ENCODE measurements at places on chromosomes 11 and 22.

GRCh38 chr22:28023774-28024173 lies 104.7 kb upstream of the PITPNB start:
- no peak for DNase-seq

- DNase-seq, result peak; percentile 73
Measured at GRCh38 chr11:65078151-65078550, 5.7 kb downstream of the CDCA5 start.

- DNase-seq, result no peak
Measured at GRCh38 chr22:50670513-50670912, 2.1 kb upstream of the SHANK3 start.

DNA sequence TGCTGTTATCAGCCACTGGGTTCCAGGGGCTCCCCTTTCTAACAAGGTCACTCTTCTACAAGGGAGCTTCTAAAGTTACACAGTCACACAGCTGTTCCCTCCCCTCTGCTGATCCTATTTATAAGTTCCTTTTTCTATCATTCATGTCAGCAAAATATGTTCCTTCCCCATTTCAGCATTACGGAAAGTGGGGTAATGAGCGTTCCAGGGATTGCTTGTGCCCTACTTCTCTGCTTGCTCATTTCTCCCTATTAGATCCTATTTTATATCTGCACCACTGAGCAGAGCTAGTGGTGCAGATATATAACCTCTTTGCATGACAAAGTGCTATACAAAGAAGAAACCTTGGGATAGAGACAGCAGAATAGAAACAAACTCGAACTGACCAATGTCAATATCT lies 22.7 kb upstream of the PLEKHB1 start:
- DNase-seq, result no peak

DNA sequence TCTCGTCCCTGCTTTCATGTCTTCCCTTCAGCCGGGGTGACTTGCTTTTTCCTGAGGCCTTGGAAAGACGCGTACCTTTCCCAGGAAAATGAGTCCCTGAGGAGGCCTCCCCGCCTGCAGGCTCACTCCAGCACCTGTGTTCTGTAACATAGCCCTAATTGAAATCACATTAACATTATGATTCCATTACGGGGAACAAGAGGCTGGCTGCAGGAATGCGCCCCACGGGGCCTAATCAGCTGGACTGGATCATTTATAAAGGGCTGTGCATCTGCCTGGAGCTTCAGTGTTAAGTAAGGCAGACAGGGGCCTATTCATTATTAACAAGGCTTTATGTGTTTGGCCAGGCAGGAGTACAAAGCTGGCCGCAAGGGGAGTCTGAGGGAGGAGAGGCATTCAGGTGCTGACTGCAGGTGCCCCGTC lies 41.9 kb upstream of the TSPAN18 start:
- DNase-seq, result no peak

DNA sequence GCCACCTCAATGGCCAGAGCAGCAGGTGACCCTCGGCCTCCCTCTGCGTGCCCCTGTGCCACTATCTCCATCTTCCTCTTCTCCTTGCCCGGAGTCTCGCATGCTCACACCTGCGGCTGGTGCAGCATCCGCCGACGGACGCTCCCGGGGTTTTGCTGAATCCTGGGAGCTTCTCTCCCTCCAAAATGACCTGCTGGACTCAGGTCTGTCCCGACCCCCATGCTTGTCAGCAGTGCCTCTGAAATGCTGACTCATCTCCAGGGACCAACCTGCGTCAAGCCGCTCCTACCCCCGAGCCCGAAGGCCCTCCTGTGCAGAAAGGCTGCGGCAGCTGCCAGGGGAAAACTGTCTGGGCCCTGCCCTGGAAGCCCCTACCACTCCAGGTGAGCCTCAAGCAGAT lies 58.4 kb downstream of the CELSR1 start:
- no peak for DNase-seq

GRCh38 chr11:76615950-76616349 lies 54.6 kb downstream of the LRRC32 start:
- no peak for DNase-seq

DNA sequence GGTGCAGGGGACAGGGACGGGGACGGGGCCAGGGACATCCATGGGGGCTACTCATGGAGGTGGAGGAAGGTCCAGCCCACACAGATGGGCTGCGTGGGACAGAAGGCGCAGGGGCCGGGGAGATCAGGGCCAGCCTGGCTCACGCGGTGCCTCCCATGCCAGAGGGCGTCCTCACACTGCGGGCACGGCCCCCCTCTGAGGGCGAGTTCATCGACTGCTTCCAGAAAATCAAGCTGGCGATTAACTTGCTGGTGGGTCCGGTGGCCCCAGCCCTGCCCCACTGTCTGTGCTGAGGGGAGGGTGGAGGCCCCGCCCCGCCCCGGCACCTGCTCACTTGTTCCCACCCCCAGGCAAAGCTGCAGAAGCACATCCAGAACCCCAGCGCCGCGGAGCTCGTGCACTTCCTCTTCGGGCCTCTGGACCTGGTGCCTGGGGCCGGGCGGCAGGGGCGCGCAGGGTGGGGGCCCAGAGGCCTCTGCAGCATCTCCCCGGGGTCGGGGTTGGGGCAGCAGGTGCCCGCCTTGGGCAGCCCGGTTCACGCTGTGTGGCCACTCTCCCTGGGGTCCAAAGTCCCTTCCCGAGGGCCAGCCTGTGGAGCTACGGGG lies 15.8 kb downstream of the EPS8L2 start:
- DNase-seq, result peak; percentile 62

DNA sequence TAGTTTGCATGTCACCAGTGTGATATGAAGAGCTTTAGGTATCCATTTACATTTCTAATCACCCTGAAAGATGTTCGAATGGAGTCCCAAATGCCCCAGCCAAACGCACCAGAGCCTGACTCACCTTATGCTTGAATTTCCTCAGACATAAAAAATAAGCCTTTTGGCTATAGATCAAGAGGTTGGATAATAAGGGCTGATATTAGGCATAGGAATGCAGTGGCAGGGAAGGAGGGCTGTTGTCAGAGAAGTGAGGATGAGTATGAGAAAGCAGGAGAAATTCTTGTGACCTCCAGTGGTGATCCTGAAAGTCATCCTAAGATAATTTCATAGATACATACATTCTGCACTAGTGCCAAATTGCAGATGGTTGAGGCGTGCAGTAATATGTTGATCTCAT lies 264.6 kb downstream of the NELL1 start:
- no peak for DNase-seq

GRCh38 chr22:49849161-49850020 lies 4.3 kb upstream of the ZBED4 start:
- peak; percentile 24 for DNase-seq

DNA sequence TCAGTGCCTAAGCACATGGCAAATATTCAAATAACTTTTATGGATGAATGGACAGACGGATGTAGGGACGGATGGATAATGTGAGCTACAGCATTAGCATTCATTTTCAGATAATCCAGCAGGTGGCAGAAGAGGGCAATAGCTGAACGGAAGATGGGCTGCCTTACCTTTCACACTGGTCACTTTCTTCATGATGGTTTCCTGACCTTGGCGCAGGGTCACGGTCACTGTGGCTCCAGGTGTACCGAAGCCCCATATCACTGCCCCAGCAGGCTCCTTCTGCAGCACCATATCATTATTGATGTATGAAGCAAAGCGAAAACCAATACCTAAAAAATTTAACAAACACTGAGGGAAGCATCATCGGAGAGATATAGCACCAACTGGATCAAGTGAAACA lies 4.3 kb downstream of the SIAE start:
- peak; percentile 36 for DNase-seq

GRCh38 chr22:35212009-35212408 lies 45.3 kb upstream of the HMGXB4 start:
- DNase-seq, result no peak

DNA sequence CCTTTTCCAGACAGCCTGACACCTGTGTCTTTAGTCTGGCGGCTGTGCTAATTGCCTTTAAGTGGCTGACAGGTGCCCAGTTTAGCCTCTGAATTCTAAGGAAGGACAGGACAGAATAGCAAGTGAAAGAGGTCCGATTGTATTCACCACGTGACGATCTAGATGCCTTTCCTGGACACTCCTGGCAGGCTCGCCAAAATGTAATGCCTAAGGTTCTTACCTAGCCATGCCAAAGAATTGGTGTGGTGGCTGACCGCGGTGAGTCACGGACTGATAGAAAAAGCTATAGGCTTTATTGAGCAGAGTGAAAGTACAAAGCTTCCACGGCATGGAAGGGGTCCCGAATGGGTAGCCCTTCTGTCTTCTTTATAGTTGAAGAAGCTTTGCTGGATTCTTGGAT lies 26.7 kb downstream of the ANKRD42 start:
- no peak for DNase-seq

DNA sequence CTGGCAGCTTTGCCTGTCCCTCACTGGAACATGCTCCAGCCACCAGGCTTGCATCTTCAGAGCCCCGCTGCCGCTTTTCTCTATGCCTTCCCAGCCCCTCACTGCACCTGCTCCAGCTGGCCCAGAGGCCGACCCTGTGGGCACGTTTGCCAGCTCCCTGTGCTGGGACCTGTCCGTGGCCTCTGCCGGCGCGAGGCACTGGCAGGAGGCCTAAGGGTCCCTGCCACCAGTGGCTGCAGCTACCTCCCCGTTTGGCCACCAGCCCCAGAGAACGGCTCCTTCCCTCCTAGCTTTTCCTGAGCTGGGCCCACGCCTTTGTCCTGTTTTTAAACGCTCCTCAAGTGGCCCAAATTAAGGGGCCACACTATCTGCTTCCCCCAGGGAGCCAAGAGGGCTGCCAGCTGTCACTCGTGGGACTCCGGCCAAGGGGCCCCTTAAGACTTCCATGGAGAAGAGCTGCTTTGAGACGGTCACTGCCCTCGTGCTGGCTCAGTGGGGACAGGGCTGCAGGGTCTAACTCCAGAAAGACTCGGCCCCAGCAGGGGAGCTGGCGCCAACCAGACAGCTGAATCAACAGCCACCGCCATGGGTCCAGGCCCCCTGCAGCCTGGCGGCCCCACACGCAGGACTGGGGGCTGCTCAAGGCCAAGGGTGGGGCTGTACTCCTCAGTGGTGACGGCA lies 24.6 kb upstream of the WNT7B start:
- no peak for DNase-seq

- DNase-seq, result peak; percentile 56
Measured at GRCh38 chr11:72223615-72224563, 678 bp upstream of the INPPL1 start.

GRCh38 chr22:50011447-50012210 lies 936 bp downstream of the IL17REL start:
- DNase-seq, result no peak

DNA sequence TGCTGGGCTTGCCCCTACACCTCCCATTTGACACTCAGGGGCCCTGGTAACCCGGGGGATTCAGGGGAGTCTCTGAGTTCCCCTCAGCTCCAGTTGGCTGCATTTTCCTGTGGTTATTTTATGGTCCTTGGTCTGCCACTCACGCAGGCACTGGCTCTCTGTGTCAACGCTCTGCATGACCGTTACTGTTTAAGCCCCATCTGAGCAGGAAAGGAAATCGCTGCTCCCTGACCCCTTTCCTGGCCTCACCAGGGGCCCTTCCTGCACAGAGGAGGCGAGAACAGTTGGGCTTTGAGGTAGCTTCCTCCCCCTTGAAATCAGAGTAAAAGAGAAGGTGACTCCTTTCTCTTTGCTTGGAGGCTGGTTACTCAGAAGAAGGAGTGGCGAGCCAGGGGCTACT lies 2.4 kb downstream of the C1QTNF4 start:
- DNase-seq, result no peak

- no peak for DNase-seq
Measured at GRCh38 chr11:114073007-114073827, 13.7 kb downstream of the ZBTB16 start.

DNA sequence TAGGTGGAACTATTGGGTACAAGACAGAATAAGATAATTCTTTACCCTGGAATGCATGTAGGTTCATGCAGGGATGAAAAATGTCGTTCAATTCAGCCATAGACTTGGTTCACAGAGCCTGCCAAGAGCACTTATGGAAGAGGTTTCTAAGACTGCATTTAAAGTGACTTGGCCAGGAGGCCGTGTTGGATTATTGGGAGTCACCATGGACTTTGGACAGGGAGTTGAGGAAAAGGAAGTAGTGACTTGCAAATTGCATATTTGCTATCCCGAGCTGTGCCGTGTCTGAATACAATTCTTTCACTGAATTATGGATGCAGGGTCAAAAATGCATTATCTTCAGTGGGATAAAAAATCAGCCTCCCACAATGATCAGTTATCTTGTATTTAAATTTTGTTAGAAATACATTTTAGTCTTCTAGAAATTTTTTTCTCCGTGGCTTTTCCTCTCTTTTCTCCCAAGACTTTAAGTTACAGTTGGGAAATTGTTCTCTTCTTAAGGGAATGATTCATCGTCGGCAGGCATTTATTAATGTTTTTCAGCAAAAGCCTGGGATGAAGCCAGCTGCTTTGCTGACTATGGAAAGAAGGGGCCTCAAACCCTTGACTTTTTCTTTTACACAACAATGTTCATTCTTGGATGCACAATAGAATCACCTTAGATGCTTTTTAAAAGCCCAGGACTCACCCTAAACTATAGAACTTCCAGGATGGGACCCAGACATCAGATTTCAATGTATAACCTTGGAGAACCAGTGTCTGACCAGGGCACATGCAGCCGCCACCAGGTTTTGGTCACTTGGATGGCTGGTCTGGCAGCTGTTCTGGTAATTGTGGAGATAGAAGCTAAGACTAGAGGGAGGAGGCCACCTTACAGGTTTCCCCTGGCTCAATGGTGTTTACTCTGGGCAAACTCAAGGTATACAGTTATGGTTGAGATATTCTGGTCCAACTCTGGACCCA lies 70.8 kb downstream of the FAT3 start:
- no peak for DNase-seq

GRCh38 chr11:76523147-76523546 lies 78.3 kb downstream of the EMSY start:
- DNase-seq, result no peak

DNA sequence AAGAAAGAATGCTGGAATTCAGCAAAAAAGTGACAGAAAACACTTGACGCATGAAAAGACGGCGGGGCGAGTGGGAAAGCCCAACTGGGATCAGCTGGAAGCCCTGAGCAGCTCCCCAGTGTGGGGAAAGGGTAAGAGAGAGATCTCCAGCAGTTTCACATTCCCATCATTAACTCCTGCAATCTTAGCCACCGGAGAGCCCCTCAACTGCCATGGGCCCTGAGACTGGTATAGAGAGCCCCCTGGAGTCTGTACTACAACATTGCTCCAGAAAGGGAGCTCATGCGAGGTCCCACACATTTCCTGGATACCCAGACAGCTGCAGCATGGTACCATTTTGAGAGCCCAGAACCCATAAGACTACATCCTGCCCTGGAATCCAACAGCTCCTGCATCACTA lies 31.1 kb downstream of the MRGPRX4 start:
- no peak for DNase-seq

DNA sequence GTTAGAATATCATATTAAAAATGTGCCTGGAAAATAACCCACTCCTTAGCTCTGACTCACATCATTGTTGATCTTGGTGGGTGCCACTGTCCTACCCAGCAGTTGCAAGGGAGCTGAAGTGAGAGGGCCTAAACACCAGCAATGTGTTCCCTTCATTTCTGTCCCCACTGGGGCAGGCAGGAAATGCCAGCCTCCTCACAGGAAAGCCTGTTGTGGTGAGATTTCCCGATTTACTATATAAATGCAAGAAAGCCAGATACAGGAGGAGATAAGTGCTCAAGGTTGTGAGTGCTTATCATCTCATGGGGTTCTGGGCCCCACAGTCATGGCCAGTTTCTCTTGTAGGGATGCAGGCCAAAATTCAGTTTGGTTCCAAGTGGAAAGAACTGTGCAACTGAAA lies 15.8 kb upstream of the FLI1 start:
- no peak for DNase-seq

- DNase-seq, result no peak
Measured at GRCh38 chr11:41254966-41255365, 204.5 kb downstream of the LRRC4C start.

- DNase-seq, result no peak
Measured at GRCh38 chr11:78425399-78426070, 7.9 kb upstream of the GAB2 start.

GRCh38 chr11:1947592-1948237 lies 583 bp downstream of the MRPL23 start:
- no peak for DNase-seq
